Fibroblast of lung (primary cell): ENCODE measurements at places on chromosomes 6 and 20.

DNA sequence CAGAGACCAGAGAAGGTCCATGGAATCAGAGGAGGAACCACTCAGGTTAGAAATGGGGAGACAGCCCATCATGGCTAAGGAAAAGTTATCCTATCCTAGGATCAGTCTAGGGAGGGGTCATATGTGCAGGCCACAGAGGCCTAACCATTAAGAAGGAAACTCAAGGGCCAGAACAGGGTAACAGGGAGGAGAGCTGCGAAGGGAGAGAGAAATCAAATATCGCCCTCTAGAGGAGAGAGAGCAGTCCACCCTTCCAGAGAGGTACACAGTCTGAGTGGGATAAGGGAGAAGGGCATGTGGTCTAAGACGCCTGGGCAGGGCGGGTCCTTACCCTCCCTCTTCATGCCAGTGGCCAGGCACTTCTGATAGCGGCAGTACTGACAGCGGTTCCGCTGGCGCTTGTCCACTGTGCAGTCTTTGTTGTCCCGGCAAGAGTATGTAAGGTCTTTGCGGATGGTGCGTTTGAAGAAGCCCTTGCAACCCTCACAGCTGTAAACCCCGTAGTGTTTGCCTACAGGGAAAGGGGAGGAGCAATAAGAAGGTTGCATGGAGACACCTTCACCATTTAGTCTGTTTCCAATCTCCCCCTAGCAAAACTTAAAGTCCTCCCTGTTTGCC, 2.9 kb downstream of the RXRB start:
- peak; percentile 65 for DNase-seq

GRCh38 chr20:36647196-36648121, 1.5 kb upstream of the SLA2 start:
- DNase-seq: no peak

DNA sequence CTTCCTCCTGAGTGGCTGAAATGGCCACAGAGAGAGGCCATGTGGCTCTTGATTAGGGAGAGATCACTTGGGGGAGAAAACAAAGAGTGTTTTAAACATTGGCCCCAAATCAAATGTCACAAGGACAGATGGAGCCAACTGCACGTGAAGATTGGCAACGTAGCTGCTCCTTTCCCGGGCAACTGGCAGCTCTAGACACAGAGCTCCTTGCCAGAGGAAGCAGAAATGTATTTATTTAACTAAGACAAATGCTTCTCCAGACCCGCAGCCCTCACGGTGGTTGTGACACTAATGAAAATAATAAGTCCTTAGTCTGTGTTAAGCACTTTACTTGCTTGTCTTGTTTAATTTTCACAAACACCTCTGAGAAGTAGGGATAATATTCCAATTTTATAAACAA, 49.6 kb upstream of the DSN1 start:
- DNase-seq: no peak

- DNase-seq: peak; percentile 77
Measured at GRCh38 chr6:161128680-161129196, 137.2 kb downstream of the MAP3K4 start.

- no peak for DNase-seq
Measured at GRCh38 chr20:57655809-57656155, 35.6 kb upstream of the ZBP1 start.

GRCh38 chr20:57570145-57570850, 9.4 kb downstream of the PCK1 start:
- DNase-seq: no peak

- DNase-seq: no peak
Measured at GRCh38 chr6:91020744-91021143, 433.9 kb upstream of the MAP3K7 start.

DNA sequence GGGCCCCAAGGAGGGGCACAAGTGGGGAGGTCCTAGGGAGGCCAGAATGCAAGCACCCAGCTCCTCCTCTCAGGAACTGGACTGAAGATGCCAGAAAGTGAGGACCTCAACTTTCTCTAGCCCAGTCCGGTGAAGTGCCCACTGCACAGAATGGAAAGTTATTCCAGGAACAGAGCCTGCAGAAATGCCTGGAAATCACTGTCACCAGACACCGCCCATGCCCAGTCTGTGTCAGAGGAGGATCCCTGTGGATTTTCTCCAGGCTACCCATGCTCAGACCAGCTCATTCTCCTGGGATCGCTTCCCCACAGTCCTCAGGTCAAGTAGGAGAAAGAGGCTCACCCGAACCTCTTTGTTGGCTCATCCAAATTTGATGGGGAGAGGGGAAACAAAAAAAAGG, 6.5 kb downstream of the PRPH2 start:
- DNase-seq: no peak

DNA sequence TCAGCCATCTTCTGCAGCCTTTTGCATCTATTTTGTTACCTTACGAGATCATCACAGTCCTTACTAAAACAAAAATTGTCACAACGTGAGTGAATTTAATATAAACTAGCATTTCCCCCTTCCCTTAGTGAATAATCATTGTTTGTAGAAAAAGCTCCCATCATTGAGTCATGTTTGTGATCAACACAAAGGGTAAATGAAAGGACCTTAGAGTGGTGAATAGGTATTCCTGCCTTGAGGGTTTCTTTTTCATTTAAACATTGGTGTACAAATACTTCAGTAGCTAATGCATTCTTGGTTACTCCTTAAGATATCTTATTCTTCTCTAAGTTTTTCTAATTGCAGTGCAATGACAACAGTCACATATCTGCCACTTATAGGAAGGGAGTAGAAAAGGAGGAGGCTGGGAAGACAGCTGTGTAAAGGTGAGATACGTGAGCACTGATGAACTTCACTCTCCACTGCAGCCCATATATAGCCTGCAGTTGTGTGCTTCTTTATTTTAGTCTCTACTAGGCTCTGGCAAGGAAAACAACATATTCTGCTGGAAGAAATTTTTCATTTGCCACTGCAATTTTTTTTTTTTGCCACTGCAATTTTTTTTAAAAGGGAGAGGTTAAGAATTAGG, 27.8 kb downstream of the ADGRG6 start:
- DNase-seq: no peak

GRCh38 chr20:61638802-61639585, 386.9 kb downstream of the CDH4 start:
- DNase-seq: peak; percentile 37

- no peak for DNase-seq
Measured at GRCh38 chr6:25868436-25869183, 5.4 kb downstream of the SLC17A3 start.

DNA sequence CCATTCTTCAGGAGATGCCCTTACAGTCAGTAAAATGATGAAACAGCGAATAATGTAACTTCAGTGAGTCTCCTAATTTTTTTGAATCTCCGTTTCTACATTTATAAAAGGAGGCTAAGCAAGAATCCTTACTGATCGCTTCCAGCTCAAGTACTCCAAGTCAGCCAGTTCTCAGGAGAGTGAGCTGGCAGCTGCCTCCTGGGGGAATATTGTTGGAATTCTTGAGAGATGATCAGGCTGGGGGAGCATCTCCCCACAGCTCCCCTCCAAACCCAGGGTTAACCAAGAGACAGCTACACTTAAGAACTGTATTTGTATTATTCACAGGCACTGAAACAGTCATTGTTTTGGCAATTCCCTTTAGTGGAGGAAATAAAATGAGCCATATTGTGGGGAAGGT, 89.1 kb upstream of the PCSK2 start:
- DNase-seq: no peak

- no peak for DNase-seq
Measured at GRCh38 chr6:78700991-78701390, 166.4 kb upstream of the IRAK1BP1 start.
